Daoy (cell line): ENCODE measurements at places on chromosomes 13 and 19. TPM values are rescaled to one million over a fixed set of nuclear protein-coding genes. Genes with fewer than 3 reads are reported as not detected.

DNA sequence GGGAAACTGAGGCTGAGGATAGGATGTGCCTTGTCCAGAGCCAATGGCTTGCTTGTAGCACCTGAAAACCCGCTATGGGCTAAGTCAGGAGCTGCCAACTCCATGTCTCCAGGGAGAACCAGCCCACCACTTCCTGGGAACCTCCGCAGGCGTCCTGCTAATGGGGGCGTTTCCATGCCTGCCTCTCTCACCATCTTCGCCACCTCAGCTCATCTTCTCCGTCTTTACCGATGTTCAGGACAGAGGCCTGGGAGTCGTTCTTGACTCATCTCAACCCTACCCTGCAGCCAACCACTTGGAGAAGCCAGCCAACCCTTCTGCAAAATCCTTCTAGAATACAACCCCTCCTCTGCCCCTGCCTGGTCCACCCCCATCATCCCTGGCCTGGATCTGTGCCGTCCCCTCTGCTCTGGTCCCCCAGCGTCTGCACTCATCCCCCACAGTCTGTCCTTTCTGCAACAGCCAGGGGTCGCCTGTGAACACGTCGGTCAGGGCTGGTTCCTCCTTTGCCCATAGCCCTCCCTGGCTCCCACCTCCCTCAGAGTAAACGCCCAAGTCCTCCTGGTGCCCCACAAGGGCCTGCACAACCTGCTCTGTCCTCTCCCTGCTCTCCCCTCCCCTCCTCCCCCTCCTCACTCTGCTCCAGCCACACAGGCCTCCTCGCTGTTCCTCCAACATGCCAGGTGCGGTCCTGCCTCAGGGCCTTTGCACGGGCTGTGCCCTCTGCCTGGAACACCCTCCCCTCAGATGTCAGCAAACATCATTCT, 31.0 kb downstream of the PTPRS start:
- DNase-seq = no peak

- DNase-seq = peak; percentile 94
Observed at GRCh38 chr19:12052497-12053169, at the start of gene ZNF878. TSS of gene ZNF878 (minus strand) at chr19:12052961. CDS start at chr19:12052801, 160 bp downstream.

DNA sequence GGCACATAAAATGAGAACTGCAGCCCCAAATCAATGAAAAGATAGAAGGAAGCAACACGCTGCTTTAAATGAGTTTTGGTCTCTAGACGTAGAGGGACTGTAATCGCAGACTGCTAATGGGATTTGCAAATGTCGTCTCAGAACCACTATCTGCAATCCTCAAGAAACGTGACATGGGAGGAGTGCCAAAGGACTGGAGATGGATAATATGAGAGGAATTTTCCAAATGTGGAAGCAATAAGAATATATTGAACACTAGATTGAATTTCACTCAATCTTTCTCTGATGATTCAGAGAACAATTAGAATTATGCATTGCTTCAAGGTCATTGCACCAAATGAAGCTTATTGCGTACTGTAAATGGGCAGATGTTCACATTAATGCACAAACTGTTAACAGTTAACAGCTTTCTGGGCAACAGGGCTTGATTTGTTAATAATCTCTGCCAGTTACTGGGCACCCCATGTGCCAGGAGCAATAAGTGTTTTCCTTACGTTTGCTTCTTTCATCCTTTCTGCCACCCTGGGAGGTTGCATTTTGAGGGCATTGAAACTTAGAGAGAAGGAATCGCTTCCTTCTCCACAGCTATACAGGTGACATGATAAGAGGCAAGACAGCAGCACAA, 62.8 kb upstream of the WASF3 start:
- no peak for DNase-seq

KLK4 gene
- total RNA-seq = not detected in 2 replicates

KIR3DL1 gene
- not detected in 2 replicates for total RNA-seq

LILRA2 gene
- total RNA-seq = not detected in 2 replicates
